ENCODE measurements at places on chromosomes 4 and X.
A peak's percentile ranks its signal among the peaks of the same experiment; 100 is the strongest.

DNA sequence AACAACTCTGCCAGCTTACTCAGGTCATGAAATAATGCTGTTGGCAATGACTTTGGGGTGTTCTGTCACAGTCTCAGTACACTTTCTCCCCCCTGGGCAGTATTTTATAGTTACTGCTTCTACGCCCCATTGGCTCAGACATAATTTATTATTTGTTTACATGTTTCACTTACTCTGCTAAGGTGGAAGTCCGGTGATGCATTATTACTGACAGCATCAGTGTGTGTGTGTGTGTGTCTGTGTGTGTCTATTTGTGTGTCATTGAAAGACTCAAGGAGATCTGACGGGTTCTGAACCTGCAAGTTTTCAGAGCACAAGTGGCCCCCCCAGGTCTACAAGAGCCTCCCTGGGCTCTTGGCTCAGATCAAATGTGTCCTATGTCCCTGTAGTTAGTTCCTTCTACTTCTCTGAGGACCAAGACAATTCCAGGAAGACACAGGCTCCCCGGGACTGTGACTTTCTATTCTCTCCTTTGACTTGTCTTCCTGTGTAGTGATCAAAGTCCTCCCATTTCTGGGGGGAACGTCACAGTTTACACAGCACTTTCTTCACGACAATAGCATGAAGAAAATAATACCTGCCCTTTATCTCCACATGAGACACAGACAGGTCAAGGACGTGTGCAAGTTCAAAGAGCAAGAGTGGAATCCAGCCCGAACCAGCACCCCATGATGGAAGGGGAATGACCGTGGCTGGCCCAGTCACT, 283.7 kb upstream of the GATB start:
- no peak for DNase-seq

- DNase-seq, result no peak
Observed at GRCh38 chr4:125741825-125742452, 427.2 kb downstream of the FAT4 start.

- peak; percentile 4 for DNase-seq
Observed at GRCh38 chr4:89829470-89830138, 7.4 kb downstream of the SNCA start.

- DNase-seq, result no peak
Observed at GRCh38 chrX:139533444-139533843, 2.9 kb downstream of the F9 start.

GRCh38 chr4:14524276-14524675, 478.0 kb upstream of the CPEB2 start:
- DNase-seq, result no peak

DNA sequence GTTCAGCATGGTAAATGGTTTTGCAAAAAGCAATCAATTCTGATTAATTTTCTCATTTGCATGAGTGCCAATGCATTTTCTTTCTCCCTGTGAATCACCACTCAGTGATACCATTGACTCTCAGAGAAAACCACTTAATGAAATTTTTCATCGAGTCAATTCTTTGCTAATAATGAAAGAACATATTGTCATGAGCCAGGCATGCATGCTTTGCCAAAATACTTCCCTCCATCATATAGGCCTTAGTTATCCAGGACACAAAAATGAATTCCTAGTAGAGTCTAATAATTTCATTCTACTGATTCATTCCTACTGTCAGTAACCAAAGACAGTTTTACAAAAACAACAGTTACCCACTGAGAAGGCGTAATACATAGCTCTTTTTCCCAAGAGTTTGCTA, 680.0 kb downstream of the TRIML1 start:
- DNase-seq, result no peak

GRCh38 chr4:71107726-71108125, 114.3 kb downstream of the DCK start:
- no peak for DNase-seq

- DNase-seq, result peak; percentile 64
Observed at GRCh38 chr4:142567199-142567598, 278.9 kb downstream of the INPP4B start.

DNA sequence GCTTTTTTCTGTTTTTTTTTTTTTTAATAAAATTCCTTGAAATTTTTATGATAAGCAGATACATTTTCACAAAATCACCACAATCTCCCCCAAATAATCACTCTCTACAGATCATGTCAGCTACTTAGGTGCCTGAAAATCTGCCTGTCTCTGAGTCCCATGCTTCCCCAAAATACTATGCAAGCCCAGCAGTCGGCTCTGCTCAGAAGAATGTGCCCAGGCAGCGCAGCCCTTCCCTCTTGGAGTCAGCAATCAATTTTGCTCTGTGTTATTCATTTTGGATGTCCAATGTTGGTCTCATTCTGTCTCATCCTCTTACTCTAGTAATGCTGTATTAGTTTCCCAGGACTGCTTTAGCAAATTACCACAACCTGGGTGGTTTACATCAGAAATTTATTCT, 24.9 kb upstream of the C1QTNF7 start:
- DNase-seq, result no peak

DNA sequence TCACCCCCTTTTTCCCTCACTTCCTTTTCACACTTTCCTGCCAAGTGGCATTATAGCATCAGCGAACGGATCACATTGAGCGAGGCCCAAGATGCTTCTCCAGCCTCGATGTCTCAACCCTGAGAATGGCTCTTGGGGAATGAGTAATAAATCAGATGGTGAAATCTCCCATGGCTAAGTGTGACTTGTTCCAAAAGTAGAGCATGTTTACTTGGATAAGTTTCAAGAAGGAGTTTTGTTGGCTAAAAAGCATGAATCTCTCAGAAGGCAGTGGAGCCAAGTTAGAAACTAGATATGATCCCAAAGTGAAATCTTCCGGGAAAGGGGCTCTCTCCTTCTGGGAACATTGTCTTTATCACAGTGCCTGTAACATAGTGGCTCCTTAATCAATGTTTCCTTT, 316.3 kb downstream of the CAMK2D start:
- DNase-seq, result no peak

DNA sequence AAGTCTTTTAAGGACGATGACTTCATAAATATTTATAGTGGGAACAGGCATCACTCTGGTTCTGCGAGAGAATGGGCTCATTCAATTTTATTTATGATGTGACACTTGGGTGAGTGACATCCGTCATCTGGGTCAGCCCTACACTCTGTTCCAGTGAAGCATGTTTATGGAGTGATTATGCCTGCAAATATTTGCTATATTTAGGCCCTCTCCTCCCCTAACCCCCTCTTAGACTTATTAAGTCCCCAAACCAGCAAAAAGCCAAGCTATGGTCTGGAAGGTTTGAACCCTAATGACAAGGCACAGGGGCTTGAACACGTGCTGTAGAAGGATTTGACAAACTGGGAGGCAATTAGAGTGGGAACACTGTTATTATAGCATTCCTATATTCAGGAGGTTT, 55.9 kb downstream of the C4orf51 start:
- DNase-seq, result no peak

- no peak for DNase-seq
Observed at GRCh38 chrX:46198858-46199257, 346.4 kb downstream of the ZNF674 start.

DNA sequence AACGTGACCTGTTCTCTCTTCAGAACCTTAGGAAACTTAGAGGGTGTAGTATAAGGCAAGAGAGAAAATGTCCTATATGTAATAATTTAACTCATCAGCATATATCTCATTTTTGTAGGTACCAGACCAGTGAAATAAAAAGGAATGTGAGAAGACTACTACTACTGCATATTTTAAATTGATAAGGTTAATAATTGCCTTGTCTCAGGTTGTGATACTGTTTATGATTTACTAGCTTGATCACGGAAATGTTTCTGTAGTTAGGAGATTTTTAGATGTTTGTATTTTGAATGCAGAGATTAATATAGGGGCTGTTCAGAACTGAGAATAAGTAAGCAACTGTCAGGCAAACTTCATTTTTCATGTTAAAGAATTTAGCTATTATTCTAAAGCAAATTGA, 1563.4 kb downstream of the C4orf33 start:
- no peak for DNase-seq

GRCh38 chrX:39502486-39502885, 595.3 kb downstream of the BCOR start:
- DNase-seq, result no peak

- DNase-seq, result no peak
Observed at GRCh38 chr4:10811991-10812390, 127.4 kb upstream of the CLNK start.

- DNase-seq, result no peak
Observed at GRCh38 chrX:2894885-2895292, 34.2 kb downstream of the ARSD start.

- no peak for DNase-seq
Observed at GRCh38 chr4:13968723-13969122, 341.2 kb upstream of the BOD1L1 start.

GRCh38 chr4:79575709-79576428, 167.8 kb upstream of the GK2 start:
- no peak for DNase-seq

GRCh38 chrX:116749943-116750342, 287.2 kb upstream of the CT83 start:
- DNase-seq, result no peak

DNA sequence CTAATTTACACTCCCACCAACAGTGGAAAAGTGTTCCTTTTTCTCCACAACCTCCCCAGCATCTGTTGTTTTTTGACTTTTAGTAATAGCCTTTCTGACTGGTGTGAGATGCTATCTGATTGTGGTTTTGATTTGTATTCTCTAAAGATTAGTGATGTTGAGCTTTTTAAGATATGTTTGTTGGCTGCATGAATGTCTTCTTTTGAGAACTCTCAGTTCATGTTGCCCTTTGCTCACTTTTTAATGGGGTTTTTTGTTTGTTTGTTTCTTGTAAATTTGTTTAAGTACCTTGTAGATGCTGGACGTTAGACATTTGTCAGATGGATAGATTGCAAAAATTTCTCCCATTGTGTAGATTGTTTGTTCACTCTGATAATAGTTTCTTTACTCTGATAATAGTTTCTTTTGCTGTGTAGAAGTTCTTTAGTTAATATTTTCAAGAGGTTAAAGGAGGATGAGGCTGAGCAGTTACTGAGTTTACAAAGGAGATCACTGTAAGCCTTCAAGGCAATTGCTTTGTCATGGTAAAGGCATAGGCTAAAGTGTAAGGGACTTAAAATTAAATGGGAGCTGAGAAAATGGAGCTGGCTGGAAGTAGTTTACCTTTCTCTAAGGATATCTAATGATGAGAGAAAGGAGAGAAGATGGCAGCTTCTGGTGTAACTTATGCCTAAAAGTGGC, 323.4 kb downstream of the PCDH7 start:
- DNase-seq, result no peak

GRCh38 chr4:77124576-77124975, 32.4 kb upstream of the CCNG2 start:
- DNase-seq, result no peak

DNA sequence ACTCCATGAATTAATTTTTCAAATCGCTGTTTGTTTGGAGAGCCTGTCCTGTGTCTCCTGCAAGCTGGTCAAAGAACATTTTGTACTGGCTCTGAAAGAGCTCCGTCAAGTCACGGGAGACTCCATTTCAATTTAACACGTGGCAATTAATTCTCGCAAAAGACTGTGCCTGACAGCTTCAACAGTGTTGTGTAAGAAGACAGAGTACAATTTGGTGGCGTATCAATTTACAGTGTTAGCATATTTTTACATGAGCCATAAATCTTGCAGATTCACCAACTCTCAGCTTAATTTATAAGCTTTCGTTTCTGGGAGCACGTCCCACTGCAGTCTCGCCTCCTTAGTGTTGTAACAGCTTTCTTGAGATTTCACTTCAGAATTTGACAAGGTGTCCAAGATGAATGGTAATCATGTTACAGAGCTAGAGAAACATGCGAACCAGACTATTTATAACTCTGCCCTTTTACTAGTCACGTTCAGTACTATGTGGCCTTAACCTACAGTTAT, 70.8 kb downstream of the RWDD4 start:
- DNase-seq, result no peak

GRCh38 chr4:54256491-54257486, 27.7 kb downstream of the PDGFRA start:
- no peak for DNase-seq

- DNase-seq, result no peak
Observed at GRCh38 chrX:132837126-132837525, 121.3 kb downstream of the HS6ST2 start.

DNA sequence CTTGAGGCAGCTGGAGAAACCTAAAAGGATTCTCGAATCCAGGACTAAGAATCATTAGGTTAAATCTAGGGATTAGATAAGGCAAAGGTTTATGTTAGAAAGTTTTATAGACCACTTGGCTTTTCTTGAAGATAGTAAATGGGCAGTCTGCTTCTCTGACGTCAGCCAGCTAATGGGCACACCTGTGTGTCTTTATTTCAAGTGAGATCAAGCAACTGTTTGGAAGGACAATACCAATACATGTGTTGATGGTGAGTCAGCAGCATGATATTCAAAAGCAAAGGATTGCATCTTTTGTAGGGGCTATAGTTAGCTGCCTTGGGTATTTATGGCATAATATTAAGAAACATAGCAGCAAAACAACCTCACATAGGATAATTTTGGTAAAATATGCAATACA, 46.5 kb upstream of the GRPR start:
- no peak for DNase-seq

- no peak for DNase-seq
Observed at GRCh38 chrX:38277802-38278201, 49.5 kb downstream of the RPGR start.

- peak; percentile 14 for DNase-seq
Observed at GRCh38 chr4:42150653-42151567, 1.5 kb downstream of the BEND4 start.

GRCh38 chr4:102036619-102037376, 246.3 kb downstream of the BANK1 start:
- no peak for DNase-seq

DNA sequence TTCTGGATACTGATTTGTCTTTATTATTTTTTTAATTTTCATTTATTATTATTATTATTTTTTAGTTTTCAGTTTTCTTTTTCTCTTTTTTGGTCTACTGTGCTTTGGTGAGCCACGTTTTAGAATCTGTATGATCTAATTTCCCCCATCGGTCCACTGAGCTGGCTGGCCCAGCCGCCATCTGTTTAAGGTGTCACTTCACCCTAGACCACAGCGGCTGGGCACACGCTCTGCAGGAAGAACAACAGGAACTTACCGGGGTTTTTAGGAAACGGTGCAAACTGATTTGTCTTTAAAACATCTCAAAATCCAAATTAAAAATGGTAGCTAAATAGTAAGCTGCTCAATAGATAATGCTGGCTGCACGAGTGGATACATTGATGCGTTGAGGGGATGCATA, 48.8 kb upstream of the AMOT start:
- DNase-seq, result no peak

GRCh38 chr4:18242919-18243693, 221.6 kb upstream of the LCORL start:
- no peak for DNase-seq

DNA sequence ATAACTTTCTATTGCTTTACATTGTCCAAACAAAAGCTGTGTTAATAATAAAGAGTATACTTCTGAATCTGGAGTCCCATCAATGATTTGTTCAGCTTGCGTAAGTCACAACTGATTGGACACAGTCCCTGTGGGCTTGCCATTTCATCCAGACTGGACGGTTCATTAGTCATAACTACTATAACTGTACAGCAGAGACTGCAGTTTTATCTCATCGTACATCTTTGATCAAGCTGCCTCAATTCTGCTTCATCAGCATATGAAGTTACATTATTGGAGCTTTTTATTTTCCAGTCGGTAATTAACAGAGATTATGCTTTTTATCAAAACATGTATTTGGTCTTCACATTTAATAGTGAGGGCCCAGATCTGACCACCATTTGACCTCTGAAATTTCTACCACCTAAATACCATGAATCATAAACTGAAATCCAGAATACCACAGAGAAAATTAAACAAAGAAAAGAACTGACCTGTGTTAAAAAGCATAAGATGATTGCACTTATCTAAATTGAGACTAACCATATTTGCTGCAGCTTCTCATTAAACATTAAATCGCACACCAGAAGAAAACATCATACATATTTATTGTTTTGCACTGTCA, 12.5 kb upstream of the MAB21L2 start:
- DNase-seq, result no peak
